ENCODE measurements at places on chromosomes 11 and 22. TPM values are rescaled to one million over a fixed set of nuclear protein-coding genes. Genes with fewer than 3 reads are reported as not detected.
A peak's percentile ranks its signal among the peaks of the same experiment; 100 is the strongest.

GRCh38 chr11:71396548-71397123 is 51.6 kb downstream of the DHCR7 start:
- DNase-seq = no peak

GRCh38 chr11:112412383-112412782 is 151.7 kb upstream of the PLET1 start:
- no peak for DNase-seq

DNA sequence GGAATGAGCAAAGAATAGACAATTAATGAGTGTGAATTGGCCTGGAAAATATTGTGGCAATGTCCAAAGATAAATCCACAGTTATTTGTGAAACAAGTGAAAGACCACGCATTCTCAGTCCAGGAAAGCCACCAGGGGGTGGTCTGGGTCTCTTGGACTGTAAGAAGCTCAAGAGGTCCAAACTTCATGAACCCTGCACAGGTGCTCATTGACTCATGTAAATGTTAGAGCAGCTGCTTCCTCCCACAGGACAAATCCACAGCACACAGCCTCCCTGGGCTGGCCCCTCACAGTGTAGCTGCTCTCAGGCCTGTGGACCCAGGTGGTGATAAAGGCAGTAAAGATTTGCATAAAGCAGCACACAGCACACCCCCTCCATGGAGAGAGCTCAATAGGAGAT is 114.0 kb downstream of the ZNF280B start:
- DNase-seq = no peak

- DNase-seq = peak; percentile 22
Measured at GRCh38 chr22:37176464-37177061, 11.5 kb downstream of the C1QTNF6 start.

C11orf16 gene
- not detected for total RNA-seq

All from omental fat pad (tissue), 4 donors.